ENCODE measurements at places on chromosomes 11 and 22.

DNA sequence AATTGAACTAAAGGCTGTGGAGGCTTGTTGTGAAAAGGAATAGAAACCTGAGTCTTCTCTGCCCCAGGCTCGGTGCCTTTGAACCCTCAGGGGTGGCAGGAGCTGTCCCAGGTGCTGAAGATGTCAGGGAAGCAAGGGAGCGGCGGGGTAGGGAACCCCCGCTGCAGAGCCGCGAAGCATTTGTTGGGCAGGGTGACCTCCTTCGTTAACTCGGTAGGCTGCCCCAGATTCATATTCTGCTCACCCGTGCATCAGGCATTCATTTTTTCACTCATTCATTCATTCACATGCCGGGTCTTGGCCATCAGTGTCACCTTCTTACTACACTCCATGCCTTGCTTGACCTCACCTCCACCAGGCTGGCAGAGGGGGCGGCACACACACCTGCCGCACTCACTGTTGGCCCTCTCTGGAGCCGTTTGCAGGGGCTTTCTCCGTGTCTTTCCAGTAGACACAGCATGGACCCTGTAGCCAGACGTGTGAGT, 618.9 kb downstream of the BRD1 start:
- no peak for DNase-seq

DNA sequence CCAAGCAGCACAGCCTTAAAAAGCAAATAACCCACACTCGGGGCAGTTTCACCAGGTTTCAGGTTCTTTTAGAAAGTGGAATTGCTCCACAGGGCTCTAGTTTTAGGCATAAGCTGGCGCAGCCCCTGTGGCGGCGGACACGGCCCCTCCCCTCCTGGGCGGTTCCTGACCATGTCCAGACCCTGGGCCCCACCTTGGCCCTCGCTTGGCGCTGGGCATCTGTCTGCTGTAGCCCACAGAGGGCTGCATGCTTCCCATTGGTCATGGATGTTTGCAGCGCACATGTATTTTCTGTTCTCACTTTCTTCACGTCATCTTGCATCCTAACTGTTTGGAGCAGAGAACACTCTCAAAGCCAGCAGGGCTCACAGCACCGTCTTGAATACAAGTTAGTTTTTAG, 244.3 kb downstream of the BRD1 start:
- DNase-seq = no peak

DNA sequence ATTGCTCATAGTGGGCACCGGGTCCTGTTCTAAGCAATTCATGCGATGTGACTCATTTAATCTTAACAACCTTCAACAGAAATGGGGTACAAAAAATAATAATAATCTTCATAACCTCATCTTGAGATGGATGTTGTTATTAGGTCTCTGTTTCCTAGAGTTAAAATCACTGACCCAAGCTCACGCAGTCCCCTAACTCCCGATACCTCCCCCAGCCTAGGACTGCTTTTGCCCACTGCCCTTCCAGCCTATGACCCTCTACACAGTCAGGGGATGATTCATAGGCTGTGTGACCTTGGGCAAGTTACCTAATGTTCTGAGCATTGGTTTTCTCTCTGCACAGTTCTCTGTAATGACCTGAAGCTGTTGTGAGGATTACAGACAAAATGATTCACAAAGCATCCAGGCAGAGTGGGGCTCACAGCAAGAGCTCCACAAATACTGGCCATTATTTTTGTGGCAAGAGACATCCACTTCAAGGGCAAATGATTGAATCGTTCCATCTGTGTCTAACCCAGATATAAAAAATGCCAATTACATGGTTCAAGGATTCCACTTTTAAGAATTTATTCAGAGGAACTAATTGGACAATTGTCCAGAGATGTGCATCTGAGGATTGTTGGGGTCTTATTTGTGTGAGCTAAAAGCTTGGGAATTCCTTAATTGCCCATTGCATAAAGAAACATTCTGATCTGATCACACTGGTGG, 20.0 kb downstream of the MTFP1 start:
- DNase-seq = no peak

- no peak for DNase-seq
Measured at GRCh38 chr22:31504282-31504681, 7.9 kb downstream of the SFI1 start.

DNA sequence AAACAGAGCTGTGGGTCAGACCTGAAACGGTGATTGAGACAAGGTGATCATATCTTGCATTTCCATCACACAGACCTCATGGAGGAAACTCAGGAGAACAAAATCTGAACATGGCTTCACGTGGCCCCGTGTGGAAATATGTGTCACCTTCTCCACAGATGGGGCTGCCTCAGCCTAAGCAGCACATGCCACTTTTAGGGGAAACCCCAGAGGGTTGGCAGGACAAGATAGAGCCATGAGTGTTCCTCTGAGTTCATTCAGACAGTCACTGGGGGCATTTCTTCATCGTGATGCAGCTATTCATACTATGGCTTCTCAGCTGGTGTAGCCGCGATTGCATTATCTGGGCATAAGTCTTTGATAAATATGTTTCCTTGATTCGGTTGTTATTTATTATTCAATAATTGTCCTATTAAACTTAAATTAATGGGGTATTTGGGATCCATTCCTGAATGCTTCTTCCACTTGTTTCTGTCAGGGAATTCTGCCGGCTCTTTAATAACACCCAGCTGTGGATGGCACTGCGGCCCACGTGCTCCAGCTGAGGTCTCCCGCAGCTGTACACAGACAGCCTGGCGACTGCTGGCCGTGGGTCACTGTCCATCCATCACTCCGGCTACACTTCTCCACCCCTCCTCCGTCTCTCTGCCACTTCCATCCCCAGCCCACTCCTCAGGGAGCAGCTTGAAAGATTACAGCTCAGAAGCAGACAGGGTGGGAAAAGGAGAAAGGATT, 485.1 kb downstream of the OPCML start:
- no peak for DNase-seq

All from endothelial cell of umbilical vein (primary cell).